ENCODE measurements at places on chromosomes 7 and 10. TPM values are rescaled to one million over a fixed set of nuclear protein-coding genes. Genes with fewer than 3 reads are reported as not detected.

The CALCR gene
- not detected for total RNA-seq

The HOXA9 gene
- total RNA-seq: not detected

The MSS51 gene
- 3.8 TPM for total RNA-seq

The PLOD3 gene
- 84.0 TPM for total RNA-seq

The SLC25A13 gene
- 12.8 TPM for total RNA-seq

The SPDYE11 gene
- total RNA-seq: not detected

The OR2A7 gene
- total RNA-seq: 3.9 TPM

The PLCE1 gene
- total RNA-seq: 0.05 TPM

The TMEM243 gene
- 39.7 TPM for total RNA-seq

The STEAP4 gene
- total RNA-seq: not detected

The NPC1L1 gene
- total RNA-seq: not detected

The CCDC7 gene
- total RNA-seq: 12.9 TPM

The CYP2C19 gene
- not detected for total RNA-seq

Measured in T-helper 1 cell treated with Interleukin-12 subunit alpha and Interleukin-12 subunit beta and Interleukin-4 antibody, amounts not matched to agents 30 ng/mL and 1 ng/mL, for 36 hours (primary cell).